ENCODE measurements at places on chromosomes 5 and 9. TPM values are rescaled to one million over a fixed set of nuclear protein-coding genes. Genes with fewer than 3 reads are reported as not detected.

Gene KCTD16
- total RNA-seq = 3.9 TPM

Gene EGFLAM
- total RNA-seq = 6.8 TPM

Gene CTNND2
- total RNA-seq = 6.0 TPM

GRCh38 chr9:122403381-122404000, 32.7 kb downstream of the PTGS1 start:
- DNase-seq = no peak

Gene LRRC14B
- total RNA-seq = 0.27 TPM

DNA sequence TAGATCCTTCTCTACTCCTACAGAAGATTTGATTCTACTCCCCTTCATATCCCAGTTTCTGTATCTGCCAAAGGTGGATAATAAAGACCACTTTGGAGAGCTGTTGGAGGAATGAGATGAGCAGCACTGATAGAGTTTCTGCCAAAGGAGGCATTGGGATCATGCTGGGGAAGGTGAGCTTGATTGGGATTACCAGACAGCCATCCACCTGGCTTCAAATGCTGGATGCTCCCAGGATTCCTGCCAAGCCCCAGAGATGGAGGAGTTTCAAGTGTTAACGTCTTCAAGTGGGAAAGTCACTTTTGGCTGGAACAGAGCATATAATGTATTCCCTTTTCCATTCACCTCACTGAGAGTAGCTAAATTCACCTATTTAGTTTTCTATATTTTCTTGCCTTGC, 348.4 kb downstream of the TRIM32 start:
- DNase-seq = no peak

DNA sequence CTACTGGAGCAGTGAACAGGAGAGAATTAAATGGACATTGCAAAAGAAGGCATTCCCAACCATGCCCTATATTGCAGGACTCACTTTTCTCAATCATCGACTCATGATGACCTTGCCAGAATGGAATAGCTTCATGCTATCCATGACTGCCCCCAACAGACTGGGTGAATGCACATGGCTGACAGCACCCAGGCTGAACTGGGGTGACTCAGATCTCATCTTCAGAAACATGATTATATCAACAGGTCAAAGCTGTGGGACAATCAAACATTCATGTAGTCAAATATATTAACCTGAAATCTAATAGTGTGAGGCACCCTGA, 34.7 kb upstream of the MIER3 start:
- no peak for DNase-seq

DNA sequence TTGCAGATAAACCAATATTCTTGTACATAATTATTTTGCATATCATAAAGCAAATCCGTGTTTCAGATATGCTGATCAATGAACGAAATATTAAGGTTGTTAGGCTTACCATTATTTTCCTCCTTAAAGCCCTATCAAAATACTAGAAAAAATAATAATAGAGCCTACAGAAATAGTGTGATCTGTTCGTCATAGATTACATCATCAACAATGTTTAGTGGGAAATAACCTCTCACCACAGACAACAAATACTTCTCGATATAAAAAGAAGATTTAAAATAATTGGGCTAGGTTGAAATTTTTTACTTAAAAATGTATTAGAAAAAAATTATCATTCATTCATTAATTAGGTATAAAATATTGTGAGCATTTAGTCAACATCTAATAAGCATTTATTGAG, 71.0 kb upstream of the ADCY2 start:
- no peak for DNase-seq

Gene RNF180
- 10.0 TPM for total RNA-seq

DNA sequence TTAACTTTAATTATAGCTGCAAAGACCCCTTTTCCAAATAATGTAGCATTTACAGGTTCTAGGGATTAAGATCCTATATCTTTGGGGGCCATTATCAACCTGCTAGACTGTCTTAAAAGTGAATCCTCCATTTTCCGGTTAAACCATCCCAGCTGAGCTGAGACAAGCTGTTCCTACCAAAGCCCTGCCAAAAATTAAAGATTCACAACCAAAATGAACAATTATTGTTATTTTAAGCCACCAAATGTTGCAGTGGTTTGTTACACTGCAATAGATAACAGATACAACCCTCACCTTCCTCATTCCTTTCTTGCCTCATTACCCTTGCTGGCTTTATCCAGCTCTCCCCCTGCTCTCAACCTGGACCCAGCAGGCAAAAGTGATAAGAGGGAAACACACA, 343.4 kb downstream of the CDK5RAP2 start:
- DNase-seq = no peak

DNA sequence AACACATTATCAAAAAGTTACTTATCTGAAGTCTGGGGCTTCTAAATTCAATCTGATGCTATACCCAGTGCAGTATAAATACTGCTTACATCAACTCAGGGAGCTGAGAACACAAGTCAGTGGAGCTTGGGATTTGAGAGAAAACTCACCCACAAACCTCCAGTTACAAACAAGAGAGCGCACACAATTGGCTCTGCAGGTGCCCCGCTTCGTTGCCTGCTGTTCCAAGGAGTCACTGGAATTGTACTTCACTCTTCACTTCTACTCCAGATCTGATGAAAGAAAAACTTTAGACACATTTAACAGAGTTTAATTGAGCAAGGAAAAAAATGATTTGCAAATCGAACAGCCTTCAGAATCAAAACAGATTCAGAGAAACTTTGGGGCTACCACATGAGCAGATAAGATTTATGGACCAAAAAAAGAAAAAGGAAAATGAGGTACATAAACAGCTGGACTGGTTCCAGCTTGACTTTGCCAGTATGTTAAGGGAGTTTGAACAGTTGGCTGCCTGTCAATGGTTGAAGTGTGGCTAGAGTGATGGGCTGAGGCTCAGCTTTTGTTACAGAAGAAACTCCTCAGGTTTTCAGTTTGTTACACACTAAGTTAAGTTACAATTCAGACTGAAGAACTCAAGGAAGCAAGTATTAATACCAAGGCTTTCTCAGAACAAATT, 156.6 kb downstream of the AOPEP start:
- DNase-seq = no peak

- no peak for DNase-seq
Measured at GRCh38 chr9:107024193-107024592, 161.2 kb downstream of the ZNF462 start.

GRCh38 chr5:60248901-60249300, 355.4 kb upstream of the PDE4D start:
- DNase-seq = no peak

GRCh38 chr9:112224401-112225289, 49.5 kb upstream of the SUSD1 start:
- no peak for DNase-seq

Gene SAPCD2
- total RNA-seq = 5.9 TPM

GRCh38 chr5:138709202-138709601, 44.0 kb upstream of the CTNNA1 start:
- DNase-seq = no peak

Gene TAF11L13
- total RNA-seq = not detected

DNA sequence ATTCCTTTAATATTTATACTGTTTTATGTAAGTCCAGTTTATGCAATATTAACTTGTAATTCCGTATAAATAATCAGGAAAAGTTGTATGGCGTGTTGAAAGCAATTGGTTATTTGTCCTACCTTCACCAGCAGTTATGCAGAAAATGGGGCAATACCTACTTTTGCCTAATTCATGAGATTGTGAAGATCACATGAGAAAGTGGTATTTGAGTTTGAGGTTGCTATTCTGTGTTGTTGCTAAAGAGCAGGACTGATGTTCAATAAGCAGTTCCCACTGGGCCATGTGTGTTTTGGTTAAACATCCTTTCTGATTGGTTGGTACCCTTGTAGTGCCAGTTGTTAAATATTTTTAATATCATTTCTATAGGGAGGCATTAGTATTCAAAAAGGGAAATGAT, 3.2 kb downstream of the TGFBR1 start:
- no peak for DNase-seq

Gene TERT
- 0.33 TPM for total RNA-seq

DNA sequence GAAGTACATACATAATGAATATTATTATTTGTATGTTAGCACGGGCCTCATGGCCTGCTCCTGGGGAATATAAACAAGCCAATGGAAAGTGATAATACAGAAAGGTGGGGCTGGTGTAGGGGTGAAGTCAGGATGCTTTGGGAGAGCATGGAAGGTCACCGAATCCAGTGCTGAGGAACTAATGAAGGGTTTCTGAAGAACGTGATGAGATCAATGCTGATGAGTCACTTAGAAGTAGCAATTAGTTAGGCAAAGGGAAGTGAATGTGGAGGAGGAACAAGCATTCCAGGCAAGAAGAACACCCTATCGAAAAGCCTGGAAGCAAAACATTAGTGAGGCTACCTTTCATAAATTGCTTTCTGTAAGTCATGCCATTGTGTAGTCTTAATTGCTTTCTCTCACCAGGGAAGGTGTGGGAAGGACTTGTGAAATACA, 2.1 kb downstream of the ANXA1 start:
- DNase-seq = no peak

GRCh38 chr5:68180121-68181038, 35.2 kb upstream of the PIK3R1 start:
- no peak for DNase-seq

DNA sequence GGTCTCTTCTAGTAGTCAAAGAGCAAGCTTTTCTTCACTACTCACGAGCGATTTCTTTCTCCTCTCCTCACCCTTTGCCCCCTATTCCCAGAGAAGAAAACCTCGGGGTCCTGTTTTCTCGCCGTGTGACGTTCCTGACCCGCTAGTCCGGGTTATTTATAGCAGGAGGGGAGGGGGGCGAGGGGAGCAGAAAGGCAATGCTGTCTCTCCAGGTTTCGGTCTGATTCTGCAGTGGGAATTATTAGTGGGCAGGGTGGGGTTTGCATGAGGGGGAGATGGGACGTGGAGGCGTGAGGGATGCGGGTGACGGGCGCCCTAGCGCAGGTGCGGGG, 847 bp upstream of the GABRB2 start:
- DNase-seq = peak; percentile 43

Gene AQP7
- total RNA-seq = 1.7 TPM

Gene PRR16
- total RNA-seq = 2.7 TPM

- no peak for DNase-seq
Measured at GRCh38 chr9:27086818-27087680, 22.0 kb upstream of the TEK start.

Gene DPP7
- 149 TPM for total RNA-seq

Gene LHFPL2
- total RNA-seq = 42.1 TPM

Gene AK1
- 34.4 TPM for total RNA-seq

DNA sequence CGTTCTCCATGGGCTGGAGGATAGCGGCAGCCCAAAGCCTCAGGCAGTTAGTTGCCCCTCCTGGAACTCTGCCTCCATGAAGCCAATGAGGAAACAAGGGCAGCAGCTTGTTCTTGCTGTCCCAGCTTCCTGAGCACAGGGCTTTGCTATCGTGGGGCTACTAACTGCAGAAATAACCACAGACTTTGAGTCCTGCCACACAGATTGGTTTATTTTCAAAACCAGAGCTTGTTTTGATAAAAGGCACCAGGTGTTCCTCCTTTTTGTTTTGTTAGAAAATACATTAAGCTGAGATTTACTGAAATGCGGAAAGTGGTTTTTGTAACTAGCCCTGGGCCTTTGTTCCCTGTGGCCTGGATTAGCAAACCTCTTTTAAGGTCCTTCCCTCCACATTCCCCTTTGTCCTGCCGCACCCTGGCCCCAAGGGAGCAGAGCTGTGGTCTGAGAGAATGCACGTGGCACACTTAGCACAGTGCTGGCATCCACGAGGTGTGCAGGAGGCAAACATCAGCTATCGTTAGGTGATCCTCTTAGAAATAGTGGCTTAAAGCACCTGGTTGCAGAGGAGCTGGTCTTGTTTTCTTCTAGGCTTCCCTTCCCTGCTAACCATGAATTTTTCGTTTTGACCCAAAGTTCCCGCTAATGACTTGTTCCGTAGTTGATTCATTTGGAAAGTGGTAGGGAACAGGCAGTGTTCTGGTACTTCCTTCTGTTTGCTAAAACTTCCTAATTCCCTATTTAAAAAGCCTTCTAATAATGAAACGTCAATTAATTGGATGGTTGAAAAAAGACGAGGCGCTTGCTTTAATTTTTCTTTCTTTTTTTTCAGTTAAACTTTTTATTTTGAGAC, 21.5 kb downstream of the MVB12B start:
- DNase-seq = no peak

DNA sequence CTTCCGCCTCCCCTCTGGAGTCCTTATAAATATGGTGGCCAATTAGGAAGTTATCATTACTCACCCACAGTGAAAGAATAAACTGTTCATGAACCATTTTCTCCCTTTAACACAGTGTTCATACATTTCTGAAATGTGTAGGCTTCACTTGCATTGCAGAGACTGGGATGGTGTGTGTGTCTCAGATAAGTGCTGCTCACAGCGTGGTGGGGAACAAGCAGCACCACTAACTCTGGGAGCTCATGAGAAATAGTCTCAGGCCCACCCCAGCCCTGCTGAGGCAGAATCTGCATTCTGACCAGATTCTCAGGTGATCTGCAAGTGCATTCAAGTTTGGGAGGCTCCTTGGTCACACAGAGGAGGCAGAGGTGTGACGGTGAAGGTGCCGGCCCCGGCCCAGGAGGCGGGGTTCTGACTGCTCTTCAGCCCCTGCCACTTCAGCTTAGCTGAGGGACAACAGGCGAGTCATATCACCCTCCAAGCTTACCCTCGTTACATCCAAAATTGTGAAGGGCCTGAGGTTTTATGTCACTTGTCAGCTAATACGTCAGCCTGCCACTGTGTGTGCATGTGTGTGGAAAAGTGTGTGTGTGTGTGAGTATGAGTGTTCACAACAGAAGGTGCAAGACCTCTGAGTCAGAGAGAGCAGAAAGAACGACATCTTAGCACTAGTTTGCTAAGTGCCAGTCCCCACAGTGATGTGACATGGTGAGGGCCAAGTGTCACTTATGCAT, 34.7 kb downstream of the DAP start:
- DNase-seq = no peak

DNA sequence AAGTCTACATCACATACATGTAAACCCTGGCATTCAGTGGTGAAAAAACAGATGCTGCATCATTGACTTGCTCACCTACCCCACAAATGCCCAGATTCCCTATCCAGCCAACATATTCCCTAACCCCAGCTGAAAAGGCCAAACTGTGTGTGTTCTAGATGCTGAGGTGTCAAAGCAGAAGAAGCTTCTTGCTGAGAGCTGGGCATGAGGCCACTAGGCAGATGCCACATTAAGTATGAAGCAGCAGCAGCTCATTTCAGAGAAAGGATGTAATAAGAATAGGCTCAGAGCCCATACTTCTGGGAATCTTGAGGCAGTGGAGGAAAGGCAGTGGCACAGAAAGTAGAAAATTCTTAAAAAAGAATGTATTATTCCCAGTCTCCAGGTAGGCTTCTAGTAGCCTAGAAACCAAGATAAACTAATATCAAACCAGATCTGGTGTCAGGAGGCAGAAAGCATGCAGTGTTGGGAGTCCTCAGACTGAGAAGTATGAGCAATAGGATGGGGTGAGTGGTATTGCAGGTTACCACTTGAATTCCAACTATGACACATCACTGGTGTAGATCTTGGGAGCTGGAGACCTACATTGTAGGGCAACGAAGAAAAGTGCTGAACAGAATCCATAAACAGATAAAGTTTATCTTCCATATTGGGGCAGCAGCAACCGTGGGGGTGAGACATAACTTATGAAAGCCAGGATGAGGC, 71.9 kb upstream of the GRHPR start:
- DNase-seq = no peak

Gene PHF24
- total RNA-seq = 0.62 TPM

Measured in mesothelial cell of epicardium (in vitro differentiated cells).